ENCODE measurements at places on chromosomes 11 and 22.
A peak's percentile ranks its signal among the peaks of the same experiment; 100 is the strongest.

DNA sequence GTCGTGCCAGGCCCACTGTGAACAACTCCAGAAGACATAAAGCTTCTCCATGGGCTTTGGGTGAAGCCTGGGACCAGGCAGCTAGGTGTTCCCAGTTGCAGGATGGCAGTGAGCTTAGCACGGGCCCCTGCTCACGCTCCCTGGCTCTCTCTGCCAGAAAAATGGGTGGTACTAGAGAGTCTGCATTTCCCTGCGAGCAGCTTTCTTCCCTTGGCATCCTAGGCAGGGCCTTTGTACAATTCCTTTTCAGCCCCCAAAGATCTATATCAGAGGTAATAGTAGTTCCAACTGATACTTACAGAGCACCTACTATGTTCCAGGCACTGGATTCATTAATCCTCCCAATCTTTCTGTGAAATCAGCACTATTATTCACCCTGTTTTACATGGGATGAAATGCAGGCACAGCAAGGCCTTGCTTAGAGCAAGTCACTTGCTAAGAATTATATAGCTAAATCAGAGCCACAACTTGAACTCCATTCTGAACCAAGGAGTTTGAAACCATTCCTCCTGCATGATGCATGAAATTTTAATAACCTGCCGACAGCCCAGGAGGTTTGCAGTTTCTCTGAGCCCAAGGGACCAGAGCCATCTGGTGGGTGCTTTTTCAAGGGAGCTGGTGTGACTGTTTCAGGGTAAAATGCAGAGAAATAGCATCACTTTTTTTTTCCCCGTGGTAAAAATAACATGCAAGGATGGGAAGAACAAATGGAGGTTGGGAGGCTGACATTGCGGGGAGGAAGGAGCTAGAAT lies 22.7 kb downstream of the NAV2 start:
- no peak for DNase-seq

GRCh38 chr11:97860237-97860636 lies 1160.5 kb upstream of the CNTN5 start:
- DNase-seq, result no peak

GRCh38 chr11:24609192-24610119 lies 112.6 kb downstream of the LUZP2 start:
- DNase-seq, result no peak

DNA sequence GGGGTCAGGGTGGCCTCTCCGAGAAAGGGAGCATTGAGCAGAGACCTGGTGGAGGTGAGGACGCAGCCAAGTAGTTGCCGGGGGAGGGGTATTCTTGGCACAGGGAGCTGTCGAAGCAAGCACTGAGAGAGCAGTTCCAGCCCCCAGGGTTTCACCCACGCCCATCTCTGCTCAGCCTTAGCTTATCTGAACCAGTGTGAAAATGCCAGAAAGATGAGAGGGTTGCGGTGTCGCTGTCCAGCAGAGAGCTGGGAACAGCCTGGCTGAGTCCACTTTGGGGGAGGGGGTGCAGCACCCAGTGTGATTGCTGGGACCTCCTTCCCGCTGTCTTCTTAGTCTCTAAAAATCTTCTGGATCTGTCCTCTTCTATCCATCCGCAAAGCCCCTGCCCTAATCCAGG lies 123.3 kb upstream of the TBCEL start:
- no peak for DNase-seq

DNA sequence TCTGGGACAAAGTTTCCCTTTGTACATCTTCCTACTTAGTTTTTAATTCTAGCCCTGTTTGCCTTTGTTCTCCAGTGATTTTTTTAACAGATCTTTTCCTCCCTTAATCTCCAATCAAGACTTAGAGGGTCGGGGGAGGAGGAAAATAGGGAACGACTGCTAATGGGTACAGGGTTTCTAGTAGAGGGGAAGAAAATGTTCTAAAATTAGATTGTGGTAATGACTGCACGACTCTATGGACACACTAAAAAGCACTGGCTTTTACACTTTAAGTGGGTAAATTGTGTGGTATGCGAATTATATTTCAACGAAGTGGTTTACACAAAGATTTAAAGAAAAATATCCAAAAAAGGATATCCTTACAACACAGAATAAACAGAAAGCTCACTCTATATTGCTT lies 110.0 kb upstream of the SPON1 start:
- DNase-seq, result no peak

GRCh38 chr11:64790205-64791095 lies 12.1 kb upstream of the SF1 start:
- no peak for DNase-seq

GRCh38 chr11:107683807-107684206 lies 28.0 kb downstream of the SLN start:
- DNase-seq, result no peak

DNA sequence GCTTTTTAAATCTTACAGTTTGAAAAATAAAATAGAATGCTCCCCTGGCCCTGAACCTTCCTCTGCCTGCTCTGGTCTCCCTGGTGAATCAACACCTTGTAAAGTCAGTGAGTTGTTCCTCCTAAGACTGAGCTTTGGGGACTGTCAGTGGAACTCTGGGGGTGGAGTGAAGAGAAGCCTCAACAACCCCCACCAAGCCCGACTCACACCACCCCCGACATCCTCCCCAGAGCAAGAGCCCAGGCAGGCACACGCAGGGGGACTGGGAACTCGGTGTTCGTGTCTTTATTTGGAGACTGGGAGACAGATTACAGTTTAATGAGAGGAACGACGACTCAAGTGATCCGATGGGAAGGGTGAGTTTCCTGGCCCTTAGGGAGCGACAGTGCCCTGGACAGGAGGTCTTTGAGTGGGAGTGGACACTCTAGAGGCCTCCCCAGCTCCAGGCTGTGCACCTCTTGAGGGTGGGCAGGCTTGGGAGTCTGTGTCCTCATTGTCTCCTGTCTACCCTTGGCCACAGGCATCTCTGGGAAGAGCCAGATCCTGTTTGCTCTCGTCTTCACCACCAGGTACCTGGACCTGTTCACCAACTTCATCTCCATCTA lies 6.2 kb downstream of the KDELR3 start:
- DNase-seq, result no peak

GRCh38 chr11:7909585-7910285 lies 21.3 kb downstream of the OR10A6 start:
- no peak for DNase-seq

- no peak for DNase-seq
These were observed 19.2 kb upstream of the CASP12 start for GRCh38 chr11:104917271-104918112.

DNA sequence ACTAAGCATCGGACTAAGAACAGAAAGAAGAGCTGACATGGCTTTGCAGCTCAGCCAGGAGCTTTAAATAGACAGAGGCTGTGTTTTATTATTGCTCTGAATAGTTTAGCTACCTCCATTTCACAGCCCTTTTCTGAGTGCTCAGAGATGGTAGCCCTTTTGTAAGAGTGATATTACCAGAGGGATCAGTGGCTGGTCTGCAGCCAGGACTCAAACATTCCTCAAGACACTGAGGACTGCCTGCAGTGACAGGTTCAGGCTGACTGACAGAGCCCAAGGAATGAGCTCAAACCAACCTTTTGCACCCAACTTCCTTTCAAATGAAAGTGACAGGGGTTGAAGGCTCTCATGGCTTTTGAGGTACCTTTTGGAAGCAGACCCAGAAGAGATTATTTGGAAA lies 189.0 kb downstream of the DDX10 start:
- DNase-seq, result no peak

- peak; percentile 5 for DNase-seq
These were observed 37.7 kb downstream of the EIF4ENIF1 start for GRCh38 chr22:31451709-31452571.

- no peak for DNase-seq
These were observed 9.2 kb upstream of the PHF21A start for GRCh38 chr11:46130286-46130940.

GRCh38 chr22:22856364-22856763 lies 31.3 kb upstream of the IGLL5 start:
- DNase-seq, result no peak

GRCh38 chr11:70454197-70454767 lies 56.0 kb downstream of the CTTN start:
- no peak for DNase-seq

GRCh38 chr11:130403271-130403804 lies 25.1 kb downstream of the ADAMTS8 start:
- DNase-seq, result peak; percentile 71

DNA sequence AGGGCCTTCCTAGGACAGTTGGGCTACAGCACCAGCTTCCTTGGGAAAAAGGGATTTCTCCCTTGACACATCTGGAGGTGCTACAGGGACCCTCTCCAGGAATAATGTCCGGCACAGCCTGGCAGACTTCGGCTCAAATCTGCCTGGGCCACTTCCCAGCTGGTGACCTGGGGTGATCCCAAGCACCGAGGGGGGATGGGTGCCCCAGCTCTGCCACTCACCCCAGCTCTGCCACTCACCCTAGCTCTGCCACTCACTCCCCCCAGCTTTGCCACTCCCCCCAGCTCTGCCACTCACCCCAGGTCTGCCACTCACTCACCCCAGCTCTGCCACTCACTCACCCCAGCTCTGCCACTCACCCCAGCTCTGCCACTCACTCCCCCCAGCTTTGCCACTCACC lies 9.9 kb downstream of the OSBPL5 start:
- no peak for DNase-seq

DNA sequence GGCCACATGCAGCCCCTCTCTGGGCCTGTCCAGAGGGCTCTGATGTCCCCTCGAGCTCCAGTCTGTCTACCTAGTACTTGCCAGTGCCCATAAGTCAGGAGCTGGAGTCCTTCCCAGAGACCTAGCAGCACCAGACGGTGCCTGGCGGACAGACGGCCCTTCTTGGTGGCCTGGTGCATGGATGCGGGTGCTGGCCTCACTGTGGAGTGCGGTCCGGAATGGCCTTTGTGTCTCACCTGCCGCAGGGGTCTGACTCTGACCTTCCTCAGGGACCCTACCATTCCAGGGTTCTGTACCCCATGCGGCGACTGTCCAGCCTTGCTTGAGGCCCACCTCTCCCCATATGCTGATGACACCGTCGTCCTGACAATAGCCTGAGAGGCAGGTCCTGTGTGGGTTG lies 29.4 kb upstream of the SMIM38 start:
- no peak for DNase-seq

GRCh38 chr11:62398011-62398994 lies 20.5 kb upstream of the SCGB1A1 start:
- no peak for DNase-seq

DNA sequence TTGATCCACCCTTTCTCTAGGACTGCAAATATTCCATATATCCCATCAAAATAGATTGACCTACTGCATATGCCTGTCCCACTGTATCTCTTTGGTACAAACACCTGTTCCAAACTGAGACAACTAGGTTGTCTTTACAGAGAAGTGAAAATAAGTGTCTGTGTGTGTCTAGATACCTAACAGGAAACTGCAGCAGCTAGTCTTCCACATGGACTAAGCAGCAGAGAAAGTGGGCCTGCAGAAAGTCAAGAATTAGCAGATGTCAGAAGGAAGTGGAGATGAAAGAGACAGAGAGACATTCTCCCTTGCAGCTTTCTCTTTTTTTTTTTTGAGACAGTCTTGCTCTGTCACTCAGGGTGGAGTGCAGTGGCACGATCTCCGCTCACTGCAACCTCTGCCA lies 3.9 kb upstream of the RAB39A start:
- no peak for DNase-seq

- peak; percentile 90 for DNase-seq
These were observed 201.5 kb downstream of the TBC1D22A start for GRCh38 chr22:46963672-46964545.

- DNase-seq, result no peak
These were observed 128.8 kb downstream of the SGSM3 start for GRCh38 chr22:40499209-40499623.

DNA sequence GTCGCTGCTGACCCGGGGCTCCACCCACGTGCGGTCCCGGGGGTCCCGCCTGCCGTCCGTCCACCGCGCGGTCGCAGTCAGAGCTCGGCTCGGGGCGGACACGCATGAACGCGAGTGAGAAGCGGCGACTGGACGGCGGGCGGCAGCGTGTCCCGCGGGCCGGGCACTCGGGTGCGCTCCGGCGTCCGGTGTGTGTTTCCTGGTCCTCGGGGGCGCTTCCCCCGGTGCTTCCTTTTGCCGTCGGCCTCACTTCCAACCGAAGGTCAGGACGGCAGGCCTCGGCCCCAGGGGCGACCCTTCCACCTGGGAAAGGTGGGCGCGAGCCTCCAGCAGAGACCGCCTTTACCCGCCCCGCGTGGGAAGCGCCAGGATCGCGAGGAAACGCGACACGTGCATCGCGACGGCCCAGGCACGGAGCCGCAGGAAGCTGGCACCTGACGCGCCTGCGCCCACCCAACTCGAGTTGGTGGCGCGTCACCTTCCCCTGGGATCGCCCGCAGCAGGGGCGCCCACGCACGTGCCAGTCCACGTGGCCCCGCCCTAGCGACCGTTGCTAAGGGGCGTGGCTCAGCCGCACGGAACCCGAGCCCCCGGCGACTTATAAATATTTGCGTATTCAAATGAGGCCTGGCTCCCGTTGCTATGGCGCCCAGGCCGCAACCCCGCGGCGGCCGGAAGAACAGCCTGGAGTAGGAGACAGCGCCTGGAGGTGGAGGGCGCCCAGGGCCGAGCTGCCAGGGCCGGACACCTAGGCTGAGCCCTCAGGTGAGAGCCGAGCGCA lies at the start of gene LRRC56:
LRRC56 (plus strand) TSS at position 687 of the 781 bp plus-strand sequence. CDS start 3,158 bp downstream, outside the sequence.
- no peak for DNase-seq

DNA sequence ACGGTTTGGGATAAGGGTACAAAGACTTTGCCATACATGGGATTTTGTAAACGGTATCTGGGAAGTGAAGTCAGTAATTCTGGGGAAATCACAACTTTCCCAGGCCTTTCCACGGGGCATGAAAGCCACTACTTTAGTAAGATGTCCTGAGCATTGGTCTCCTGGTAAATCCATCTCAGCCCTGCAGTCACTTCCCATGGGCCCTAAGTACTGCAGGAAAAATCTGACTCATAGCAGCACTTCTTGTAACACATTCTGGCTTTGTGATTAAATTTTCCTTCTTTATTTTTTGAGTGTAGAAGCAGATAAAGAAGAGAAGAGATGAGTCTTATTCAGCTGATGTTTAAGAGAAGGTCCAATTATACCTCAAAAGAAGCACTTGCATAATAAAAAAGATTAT lies 67.6 kb downstream of the BLID start:
- DNase-seq, result no peak

- peak; percentile 80 for DNase-seq
These were observed at the start of gene HDHD5 for GRCh38 chr22:17158568-17159503. HDHD5 (minus strand) TSS chr22:17159277; CDS start chr22:17159251, 26 bp downstream.

DNA sequence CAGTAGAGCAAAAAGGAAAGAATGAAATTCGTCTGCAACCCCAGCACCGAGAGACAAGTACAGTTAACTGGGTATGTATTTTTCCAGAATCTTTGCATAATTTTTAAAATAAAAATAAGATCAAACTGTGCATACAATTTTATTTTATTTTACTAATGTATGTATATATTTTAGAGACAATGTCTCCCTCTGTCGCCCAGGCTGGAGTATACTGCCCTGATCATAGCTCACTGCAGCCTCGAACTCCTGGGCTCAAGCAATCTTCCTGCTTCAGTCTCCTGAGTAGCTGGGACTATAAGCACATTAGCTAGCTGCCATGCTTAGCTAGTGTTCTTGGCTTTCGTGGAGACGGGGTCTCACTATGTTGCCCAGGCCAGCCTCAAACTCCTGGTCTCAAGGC lies 18.8 kb upstream of the DRD2 start:
- DNase-seq, result no peak

- DNase-seq, result no peak
These were observed 111.2 kb upstream of the SNX19 start for GRCh38 chr11:131027491-131027890.

Data from NCI-H1105 treated with DMSO at 0.1 percent for 48 hours (cell line).